ENCODE measurements at places on chromosomes 13 and 19.

GRCh38 chr19:2575734-2576481, 100.0 kb downstream of the GADD45B start:
- DNase-seq, result peak; percentile 42

GRCh38 chr19:38006361-38007045, 99.5 kb downstream of the SIPA1L3 start:
- no peak for DNase-seq

DNA sequence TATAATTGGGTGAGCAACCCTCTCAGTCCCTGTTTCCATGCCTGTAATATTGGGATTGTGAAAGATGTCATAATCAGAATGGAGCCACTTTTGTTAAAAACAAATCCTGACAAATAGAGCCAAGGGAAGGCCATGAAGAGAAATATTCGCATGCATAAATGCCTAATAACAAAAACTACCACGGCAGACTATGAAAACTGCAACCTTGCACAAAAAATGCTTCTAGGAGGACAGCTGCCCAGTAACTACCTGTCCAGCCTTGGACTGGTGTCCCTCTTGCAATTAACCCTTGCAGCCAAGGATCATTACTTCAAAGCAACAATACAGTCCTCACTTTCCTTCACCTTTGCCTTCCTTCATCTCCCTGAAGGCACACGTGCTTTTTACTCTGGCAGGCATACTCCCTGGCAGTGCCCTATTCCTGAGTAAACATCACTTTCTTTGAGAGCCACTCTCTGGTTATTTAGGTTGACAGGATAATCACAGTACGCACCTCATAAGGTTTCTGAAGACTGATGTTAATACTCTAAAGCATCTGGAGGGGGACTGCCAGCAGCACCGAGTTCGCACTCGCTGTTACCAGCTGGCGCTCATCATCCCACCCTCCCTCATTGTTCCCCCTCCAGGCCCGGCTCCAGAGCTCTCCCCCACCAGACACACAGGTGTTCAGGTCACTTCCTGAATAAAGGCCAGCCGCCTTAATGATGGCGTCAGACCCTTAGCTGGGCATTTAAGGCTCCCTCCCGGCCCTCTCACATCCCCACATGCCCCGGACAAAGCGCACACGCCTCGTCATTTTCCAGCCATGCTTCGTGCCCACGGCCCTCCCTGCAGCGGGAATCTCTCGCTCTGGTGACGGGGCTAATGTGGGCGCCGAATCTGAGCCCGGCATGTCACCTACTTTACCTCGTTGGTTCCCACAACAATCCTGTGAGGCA, 57.3 kb downstream of the CDADC1 start:
- no peak for DNase-seq

DNA sequence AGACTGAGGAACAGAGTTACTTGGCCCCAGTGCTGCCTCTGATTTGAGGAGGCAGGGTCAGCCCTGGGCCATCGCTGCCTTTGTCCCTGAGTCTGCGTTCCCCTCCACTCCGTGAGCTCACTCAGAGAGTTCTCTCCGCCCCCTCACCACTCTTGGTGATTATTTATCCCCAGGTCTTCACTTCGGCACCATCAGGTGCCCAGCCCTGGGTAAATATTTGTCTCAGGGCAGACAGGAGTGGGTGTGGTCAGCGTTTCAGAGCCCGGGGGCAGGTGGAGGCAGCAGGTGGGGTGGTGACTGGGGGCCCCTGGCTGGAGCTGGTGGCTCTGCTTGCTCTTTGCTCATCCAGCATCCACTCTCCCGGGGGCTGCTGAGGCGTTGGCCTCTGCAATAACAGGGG, 20.6 kb downstream of the PPP1R37 start:
- peak; percentile 69 for DNase-seq

- DNase-seq, result no peak
Observed at GRCh38 chr13:94612050-94612449, 10.4 kb downstream of the GPR180 start.

- no peak for DNase-seq
Observed at GRCh38 chr19:55641426-55642152, 787 bp downstream of the ZNF580 start.

DNA sequence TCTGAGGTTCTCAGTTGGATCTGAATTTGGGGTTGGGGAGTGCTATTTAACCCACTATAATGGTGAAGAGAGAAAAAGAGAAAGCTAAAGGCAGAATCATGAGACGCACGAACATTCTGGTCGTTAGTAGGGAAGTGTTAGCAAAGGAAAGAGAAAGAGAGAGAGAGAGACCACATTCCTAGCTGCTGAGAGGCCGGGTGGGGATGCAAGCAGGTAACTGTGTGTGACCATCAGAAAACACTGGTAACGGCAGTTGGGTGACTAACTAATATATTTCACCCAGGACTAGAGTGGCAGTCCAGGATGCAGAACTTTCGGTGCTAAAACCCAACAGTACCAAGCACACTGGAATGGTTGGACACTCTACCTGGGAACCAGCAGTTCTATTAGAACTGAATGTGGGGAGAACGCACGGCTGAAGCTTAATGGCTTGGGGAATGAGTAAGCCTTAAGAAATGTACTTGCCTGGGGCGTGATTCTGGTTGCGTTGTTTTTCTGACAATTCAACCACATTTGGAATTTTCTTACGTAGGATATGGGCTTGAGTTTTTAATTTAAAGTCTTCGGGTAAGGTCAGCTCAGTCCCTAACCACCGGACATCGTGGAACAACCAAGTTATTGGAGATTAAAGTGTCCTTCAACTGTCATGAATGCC, 130.2 kb downstream of the DNAJC15 start:
- DNase-seq, result no peak

All from transverse colon (tissue), 4 donors.